ENCODE measurements at places on chromosomes 1 and 21.

DNA sequence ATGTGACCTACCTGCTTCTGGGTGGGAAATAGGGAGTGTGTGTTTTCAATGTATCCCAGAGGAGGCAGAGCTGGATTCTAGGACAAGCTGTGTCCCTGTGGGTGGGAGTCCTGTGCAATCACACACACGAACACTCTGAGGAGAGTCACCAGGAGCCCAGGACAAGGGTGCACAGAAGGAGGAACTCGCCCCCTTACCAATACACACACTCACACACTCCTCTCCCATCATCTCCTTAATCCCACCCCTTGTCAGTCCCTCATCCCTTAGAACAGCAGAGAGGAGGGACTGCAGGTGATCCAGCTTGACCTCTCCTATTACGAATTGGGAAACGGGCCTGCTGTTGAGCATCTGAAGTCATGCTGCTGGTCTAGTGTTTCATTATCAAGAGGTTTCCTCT is 8.5 kb upstream of the MYBPHL start:
- DNase-seq, result no peak

- DNase-seq, result no peak
These were observed 301.1 kb upstream of the DPYD start for GRCh38 chr1:98221923-98222322.

GRCh38 chr1:66642992-66643391 is 109.0 kb downstream of the SGIP1 start:
- no peak for DNase-seq

DNA sequence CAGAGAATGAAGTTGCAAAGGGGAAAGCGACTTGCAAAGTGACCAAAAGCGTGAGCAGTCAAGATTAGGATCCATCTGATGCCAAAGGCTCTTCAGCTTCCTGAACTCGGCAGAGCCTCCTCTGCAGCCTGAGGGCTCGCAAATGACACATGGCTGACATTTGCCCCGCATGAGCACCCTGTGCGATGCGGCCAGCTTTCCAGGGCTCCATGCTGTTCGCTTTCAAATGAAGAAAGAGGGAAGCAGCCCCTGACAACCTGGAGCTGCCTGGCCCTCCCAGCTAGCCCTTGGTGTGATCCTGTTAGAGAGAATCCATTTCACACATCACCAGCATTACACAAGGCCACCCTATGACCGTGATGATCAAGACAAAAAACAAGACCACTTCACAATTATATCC is 20.2 kb upstream of the FAM131C start:
- DNase-seq, result no peak

DNA sequence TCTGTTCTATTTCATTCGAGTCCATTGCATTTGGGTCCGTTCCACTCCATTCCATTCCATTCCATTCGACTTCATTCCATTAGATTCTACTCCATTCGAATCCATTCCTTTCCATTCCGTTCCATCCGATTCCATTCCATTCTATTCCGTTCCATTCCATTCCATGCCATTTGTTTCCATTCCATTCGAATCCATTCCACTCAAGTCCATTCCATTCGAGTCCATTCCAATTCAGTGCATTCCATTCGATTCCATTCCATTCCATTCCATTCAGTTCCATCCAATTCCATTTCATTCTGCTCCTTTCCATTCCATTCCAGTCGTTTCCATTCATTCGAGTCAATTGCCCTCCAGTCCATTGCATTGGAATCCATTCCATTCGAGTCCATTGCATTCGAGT is 2603.7 kb upstream of the TPTE start:
- no peak for DNase-seq

DNA sequence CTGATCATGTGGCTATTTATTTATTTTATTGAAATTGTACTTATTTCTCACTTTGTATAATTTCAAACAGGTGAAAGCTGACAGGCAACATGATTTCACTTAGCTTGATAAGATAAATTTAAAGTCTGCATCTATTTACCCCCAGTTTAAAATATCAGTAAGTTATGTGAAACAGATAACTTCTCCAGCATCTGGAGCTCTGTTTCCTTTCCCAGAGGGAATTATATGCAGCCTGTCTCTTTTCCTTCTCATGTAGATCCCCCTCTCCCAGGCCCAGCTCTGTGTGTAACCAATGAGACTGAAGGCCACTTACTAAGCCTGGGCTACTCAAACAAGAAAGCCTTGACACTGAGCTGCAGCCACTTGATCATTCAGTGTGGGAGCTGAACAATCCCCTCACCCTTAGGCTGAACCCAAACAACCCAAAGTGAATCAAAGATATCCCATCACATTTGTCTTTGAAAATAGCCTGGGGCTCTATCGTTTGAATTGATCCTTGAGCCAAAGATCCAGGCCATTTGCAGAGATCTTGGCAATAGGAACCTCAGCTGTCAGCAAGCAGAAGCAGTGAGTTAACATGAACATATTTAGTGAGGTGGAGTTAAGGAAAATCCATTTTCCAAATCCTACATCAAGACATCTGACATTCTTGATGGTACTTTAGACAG is 383.9 kb downstream of the TGFB2 start:
- DNase-seq, result no peak

DNA sequence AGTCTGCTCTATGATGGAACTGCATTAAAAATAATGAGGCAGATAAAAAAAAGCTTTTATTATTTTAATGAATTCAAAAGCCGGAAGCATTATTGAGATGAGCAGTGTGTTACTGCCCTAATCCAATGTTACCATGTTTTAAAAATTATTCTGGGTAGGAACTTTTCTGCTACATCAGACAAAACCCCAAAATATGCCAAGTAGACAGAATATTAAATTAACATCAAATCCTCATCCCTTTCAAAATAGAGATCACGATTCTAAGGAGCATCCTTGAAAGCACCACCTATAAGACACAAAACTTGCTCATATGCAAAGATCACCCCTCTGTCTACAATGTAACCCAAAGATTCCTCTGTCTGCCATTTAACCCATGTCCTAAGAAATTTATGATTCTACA is 357.5 kb downstream of the SMYD3 start:
- no peak for DNase-seq

GRCh38 chr1:39413902-39414528 is 77.4 kb upstream of the BMP8A start:
- DNase-seq, result no peak

GRCh38 chr1:76279101-76279748 is 204.7 kb downstream of the ST6GALNAC3 start:
- no peak for DNase-seq

DNA sequence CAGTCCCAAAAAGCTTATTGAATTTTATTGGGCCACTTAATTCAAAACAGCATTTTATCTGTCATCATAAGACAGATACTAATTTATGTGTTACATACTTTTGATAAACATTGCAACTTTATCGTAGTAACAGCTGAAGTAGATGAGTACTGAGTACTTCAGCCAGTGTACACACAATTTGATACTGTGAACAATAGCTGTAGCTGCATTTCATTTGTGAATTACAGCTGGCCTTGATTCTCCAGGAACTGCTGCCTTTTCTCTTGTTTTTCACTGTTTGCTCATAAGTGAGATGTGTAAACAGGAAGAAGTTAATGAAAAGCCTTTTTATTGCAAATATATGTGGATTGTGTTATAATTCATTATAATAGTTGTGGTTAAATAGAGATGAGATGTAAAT is 10.2 kb downstream of the UAP1 start:
- DNase-seq, result no peak

- DNase-seq, result no peak
These were observed 69.8 kb downstream of the SLC35A3 start for GRCh38 chr1:100039591-100039990.

- no peak for DNase-seq
These were observed 7.8 kb downstream of the RASAL2 start for GRCh38 chr1:178101654-178102053.

DNA sequence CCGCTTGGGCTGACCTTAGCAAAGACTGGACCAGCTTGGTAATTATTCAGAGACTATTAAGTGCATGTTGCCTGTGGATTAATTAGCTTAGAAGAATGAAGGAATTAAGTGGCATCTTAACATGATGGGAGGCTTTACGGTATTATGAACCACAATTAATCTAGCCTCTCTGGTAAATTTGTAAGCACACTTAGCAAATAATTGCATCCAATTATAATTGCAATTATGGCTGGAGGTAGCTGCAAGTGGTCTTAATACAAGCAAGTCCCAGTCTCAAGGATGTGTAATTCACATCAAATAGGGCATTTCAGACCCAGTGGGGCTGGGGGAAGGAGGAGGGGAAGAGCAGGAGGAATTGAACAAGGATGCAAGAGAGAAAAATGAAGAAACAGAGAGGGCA is 151.6 kb downstream of the CNIH3 start:
- no peak for DNase-seq

DNA sequence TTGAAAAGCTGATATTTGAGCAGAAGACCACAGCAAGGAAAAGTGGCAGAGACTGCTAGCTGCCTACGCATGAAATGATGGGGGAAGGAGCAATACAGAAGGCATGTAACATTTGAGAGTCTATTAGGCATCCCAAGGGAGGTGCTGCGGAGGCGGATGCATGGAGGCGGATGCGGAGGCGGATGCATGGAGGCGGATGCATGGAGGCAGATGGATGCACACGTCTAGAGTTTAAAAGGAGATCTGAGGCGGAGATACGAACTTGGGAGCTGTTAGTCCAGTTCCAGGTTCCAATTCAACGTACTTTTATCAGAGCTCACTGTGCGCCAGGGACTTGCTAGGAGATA is 744 bp upstream of the DDX20 start:
- no peak for DNase-seq

- DNase-seq, result no peak
These were observed 20.9 kb downstream of the PTPRU start for GRCh38 chr1:29256979-29257804.

GRCh38 chr1:34532113-34532512 is 222.7 kb upstream of the GJB5 start:
- DNase-seq, result no peak

DNA sequence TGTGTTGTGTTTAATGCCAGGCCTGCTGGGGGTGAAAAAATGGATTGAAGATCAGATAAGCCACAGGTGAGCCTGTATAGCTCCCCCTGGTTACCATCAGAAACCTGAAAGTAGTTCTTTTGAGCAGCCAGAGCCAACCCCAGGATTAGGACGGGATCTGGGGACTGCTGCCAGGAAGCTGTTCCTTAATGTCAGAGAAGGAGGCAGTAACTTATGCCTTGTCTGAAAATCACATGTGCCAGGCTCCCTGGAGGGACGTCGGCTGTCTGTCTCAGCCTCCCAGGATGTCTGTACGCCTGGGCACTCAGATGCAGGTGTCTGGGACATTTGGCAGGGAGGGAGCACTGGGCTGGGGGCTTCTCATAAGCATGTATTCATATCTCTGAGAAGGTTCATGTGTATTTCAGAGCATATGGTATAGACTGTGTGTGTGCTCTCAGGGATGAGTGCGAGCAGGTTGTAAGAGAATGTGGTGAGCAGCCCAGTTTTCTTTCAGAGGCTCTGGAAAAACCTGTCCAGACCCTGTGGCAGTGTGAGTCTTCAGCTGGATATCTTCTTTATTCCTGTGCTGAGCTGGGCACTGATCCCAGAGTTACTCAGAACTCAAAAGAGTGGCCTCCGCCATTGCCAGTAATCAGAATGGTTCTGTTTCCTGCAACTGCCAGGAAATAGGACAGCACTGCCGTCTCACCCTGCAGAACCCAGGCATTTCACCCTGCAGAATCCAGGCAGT is 2.8 kb downstream of the FAM43B start:
- DNase-seq, result no peak

- no peak for DNase-seq
These were observed 268.1 kb downstream of the GRIK1 start for GRCh38 chr21:29671728-29672127.

- DNase-seq, result no peak
These were observed 2.8 kb upstream of the HPCAL4 start for GRCh38 chr1:39694026-39694425.

GRCh38 chr1:15272782-15273127 is 25.7 kb downstream of the FHAD1 start:
- DNase-seq, result no peak

GRCh38 chr1:185972096-185972850 is 238.1 kb downstream of the HMCN1 start:
- no peak for DNase-seq

DNA sequence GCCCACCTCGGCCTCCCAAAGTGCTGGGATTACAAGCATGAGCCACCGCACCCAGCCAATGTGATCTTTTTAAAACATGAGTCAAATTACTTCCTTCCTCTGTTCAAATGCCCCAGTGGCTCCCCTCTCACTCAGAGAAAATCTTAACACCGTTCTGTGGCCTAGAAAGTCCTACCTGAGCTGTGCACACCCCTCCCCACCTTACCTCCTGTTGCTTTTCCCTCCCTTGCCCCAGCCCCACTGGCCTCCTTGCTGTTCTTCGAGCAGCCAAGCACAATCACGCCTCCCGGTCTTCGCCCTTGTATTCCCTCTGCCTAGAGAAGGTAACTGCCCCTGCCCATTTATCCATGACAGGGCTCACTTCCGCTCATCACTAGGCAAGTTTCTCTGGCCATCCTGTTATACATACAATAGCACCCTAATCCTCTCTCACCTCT is 62.6 kb upstream of the RPL11 start:
- no peak for DNase-seq

GRCh38 chr1:33563699-33564098 is 91.3 kb downstream of the ZSCAN20 start:
- no peak for DNase-seq

GRCh38 chr1:164604541-164604940 is 45.6 kb downstream of the PBX1 start:
- no peak for DNase-seq

DNA sequence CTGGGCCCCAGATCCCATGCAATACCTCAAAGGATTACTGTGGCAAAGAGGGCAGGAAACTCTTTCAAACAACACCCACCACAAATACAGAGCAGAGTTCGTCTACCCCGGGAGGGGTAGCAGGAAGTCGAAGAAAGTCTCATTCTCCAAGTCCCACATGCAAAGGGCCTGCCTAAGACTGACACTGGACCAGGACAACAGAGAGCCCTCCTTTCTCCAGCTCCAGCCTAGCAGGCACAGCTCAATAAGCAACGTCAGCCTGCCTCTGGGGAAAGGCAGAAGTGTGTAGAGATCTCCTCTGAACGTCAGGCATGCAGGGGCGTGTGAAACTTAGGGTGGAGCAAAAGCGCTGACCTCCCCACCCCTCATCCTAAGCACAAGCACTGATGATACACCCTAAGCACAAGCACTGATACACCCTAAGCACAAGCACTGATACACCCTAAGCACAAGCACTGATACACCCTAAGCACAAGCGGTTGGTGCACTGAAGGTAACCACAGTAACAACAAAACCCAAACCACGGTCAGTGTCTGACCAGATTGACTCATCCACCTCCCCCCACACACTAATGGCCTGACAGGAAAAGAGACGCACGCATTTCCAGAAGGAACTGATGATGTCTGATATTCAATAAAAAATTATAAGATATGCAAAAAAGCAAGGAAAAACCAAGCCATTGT is 1.3 kb downstream of the KRTAP12-3 start:
- no peak for DNase-seq

- DNase-seq, result no peak
These were observed 75.8 kb downstream of the ST3GAL3 start for GRCh38 chr1:43783096-43783670.
